NCI-H1436 treated with DMSO at 0.1 percent for 48 hours (cell line): ENCODE measurements at places on chromosomes 11 and 22.

GRCh38 chr22:39175353-39176142 lies 23.1 kb upstream of the CBX7 start:
- DNase-seq = no peak

DNA sequence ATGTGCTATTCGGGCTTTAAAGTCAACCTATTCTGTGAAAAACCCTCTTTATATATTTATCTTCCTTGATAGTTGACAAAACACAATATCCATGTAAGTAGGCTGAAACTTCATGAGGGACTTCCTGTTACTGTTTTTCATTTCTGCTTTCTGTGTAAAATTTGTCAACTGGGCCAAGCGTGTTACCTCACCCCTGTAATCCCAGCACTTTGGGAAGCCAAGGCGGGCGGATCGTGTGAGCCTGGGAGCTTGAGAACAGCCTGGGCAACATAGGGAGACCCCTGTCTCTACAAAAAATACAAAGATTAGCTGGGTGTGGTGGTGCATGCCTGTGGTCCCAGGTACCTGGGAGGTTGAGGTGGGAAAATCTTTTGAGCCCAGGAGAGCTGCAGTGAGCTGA lies 66.5 kb upstream of the SLC25A18 start:
- DNase-seq = no peak

DNA sequence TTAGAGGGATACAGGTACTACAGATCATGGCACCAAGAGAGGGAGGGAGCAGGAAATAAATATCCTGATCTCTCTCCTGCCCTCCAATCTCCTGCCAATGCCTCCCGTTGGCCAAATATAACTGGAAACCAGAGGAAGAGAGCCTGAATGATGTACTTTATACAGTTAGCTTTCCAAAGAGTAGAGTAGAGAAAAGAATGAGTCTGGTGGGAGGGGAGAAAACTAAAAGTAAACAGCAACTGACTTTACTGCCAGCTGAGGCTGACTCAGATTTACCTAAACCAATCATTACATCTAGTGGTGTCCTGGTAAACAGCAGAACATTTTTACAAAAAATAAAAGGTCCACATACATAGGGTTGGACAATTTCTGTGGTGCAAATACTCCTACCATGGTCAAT lies 5.1 kb downstream of the MPZL3 start:
- DNase-seq = no peak

GRCh38 chr11:115522302-115522701 lies 18.1 kb upstream of the CADM1 start:
- no peak for DNase-seq

GRCh38 chr11:47177846-47178245 lies 1.2 kb upstream of the ARFGAP2 start:
- no peak for DNase-seq

DNA sequence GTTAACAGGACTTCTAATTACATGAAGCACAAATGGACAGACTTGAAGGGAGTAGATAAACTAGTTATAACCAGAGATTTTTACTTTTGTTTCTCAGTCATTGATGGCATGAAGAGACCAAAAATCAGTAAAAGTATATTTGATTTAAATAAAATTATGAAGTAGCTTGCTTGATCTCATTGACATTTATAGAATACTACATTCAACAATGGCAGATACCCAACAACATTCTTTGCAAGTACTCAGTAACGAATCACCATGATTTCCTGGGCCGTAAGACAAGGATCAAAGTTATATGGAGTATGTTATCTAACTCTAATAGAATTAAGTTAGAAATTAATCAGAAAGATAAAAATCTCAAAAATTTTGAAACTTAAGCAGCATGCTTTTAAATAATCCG lies 317.6 kb downstream of the TBC1D22A start:
- DNase-seq = no peak

GRCh38 chr11:93646399-93646798 lies 15.1 kb upstream of the CEP295 start:
- no peak for DNase-seq

GRCh38 chr11:61090521-61090920 lies 11.8 kb upstream of the CD5 start:
- DNase-seq = no peak

GRCh38 chr11:8328848-8329330 lies 65.2 kb upstream of the LMO1 start:
- DNase-seq = peak; percentile 70

GRCh38 chr11:63867511-63867910 lies 28.6 kb downstream of the MARK2 start:
- DNase-seq = no peak

- DNase-seq = no peak
Measured at GRCh38 chr11:106137061-106137460, 59.6 kb downstream of the AASDHPPT start.

DNA sequence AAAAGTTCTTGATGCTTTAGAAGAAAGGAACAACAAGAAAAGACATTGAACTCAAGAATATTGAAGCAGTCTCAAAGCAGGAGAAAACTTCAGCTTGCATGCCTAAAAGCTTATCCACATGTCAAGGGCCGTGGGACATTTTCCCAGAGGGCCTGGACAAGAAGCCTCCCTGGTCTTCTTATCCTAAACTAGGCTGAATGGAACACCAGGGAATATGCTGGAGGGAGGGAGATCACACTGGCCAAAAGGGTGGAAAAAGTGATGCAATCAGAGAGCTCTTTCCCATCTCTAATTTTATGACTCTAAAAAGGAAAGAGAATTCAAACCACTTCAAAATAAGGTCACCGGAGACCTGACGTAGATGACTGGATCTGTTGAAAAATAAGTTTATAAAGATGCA lies 107.2 kb downstream of the MPPED2 start:
- DNase-seq = no peak

DNA sequence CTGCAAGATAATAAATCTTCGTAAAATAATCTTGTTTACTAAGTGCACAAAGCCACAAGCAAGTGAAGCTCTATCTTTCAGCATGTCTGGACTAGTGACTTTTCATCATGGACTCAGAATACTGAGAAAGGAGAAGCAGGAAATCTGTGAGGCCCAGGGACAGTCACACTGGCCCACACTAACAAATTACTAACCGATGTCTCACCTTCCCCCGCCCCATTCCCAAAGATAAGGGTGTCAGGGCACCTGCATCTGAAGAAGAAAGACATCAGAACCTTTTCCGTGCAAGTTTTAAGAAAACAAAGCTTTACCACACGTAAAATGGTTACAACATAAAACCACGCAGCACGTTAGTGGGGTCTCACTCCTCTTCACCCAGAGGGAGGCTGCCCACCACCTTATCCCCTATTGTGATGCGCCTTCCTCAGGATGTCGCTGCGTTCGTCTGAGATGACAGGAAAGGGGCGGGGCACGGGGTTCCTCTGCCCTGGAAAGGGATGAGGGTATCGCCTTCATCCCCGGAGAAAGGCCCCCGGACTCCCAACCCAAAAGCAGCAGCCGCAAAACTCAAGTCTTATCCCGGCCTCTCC lies 616 bp downstream of the BTBD10 start:
- no peak for DNase-seq

- DNase-seq = no peak
Measured at GRCh38 chr22:33841281-33842005, 78.8 kb downstream of the LARGE1 start.

DNA sequence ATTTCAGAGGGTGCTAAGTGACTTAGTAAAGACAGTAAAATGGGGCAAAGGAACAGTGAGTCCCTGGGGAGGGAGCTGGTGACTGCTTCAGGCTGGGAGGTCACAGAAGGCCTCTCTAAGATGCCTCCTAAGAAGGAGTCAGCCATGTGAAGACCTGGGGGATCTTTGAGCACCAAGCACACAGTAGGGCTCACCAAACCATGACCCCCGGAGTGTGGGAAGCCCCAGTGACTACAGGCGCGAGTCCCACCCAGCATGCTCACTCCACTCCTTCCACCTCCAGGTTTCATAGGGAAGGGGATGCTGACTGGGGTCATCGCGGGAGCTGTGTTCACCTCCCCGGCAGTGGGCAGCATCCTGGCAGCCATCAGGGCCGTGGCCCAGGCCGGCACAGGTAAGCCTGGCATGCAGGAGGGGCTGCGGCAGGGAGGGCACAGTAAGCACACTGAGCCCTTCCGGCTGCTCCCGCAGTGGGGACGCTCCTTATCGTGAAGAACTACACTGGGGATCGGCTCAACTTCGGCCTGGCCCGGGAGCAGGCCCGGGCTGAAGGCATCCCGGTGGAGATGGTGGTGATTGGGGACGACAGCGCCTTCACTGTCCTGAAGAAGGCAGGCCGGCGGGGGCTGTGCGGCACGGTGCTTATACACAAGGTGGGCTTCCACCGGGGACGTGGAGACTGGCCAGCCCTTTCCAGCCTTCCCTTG lies 5.9 kb downstream of the TKFC start:
- no peak for DNase-seq

DNA sequence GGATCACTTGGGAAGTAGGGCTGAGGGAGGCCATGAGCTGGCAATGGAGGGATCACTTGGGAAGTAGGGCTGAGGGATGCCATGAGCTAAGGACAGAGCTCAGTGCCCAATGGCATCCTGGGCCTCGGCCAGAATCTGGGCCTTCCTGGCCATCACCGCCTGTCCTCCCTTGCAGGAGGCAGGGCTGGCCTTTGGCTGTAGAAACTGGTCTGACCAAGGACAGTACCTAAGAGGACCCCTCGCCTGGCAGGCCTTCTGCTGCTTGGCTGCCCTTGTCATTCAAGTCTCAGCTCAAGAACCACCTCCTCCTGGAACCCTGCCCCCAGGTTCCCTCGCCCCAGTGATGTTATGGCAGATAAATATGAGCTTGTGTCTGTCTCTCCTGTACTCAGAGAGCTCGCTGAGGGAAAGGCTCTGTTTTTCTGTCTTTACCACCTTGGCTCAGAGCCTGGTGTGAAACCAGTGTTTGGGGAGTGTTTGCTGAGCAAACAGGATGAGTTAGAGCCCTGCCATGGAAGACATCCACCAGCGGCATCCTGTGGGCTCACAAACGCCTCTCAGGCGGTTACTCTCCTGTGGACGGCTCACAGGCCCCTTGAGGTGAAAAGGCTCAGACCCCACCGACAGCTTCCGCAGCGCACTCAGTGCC lies 19.3 kb upstream of the RASL10A start:
- DNase-seq = no peak

- no peak for DNase-seq
Measured at GRCh38 chr11:45170484-45170883, 24.0 kb downstream of the PRDM11 start.

DNA sequence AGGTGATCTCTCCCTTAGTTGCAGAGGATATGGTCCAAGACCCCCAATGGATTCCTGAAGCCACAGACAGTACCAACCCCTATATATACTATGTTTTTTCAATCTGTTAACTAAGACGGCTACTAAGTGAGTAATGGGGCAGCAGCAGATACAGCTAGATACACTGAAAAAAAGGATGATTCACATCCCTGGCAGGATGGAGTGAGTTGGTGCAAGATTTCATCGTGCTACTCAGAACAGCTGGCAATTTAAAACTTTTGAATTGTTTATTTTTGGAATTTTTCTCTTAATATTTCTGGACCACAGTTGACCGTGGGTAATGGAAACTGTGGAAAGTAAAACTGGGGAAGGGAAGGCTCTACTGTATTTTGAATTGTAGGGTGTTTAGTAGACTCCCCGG lies 17.0 kb upstream of the TMEM218 start:
- no peak for DNase-seq

DNA sequence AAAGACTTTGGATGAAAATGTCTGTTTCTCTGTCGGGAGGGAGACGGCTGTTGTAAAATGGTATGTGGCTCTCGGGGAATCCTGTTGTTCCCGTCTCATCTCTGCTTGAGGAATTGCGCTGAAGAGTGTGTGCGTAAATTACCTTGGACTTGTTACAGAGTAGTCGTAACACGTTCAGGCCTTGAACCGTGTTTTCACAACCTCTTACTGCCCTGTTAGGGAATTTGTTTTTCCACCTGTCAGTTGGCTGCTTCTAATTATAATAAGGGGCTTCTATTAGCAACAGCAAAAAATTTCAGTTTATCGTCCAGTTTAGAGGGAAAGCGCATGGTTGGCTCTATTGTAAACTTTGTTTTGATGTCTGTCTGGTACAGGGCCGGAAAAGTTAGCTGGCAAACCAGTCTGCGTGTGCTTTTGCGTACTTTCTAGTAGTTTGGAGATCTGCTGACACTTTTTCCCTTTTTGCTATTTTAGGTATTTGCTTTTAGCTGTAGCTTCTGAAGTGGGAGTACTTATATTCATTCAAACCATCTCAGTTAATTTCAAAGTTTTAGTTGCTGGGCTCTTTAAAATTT lies 1.5 kb downstream of the HIPK3 start:
- no peak for DNase-seq

- peak; percentile 16 for DNase-seq
Measured at GRCh38 chr22:50544078-50544745, 1.5 kb upstream of the KLHDC7B start.

GRCh38 chr11:119530509-119530908 lies 107.5 kb upstream of the THY1 start:
- DNase-seq = no peak

DNA sequence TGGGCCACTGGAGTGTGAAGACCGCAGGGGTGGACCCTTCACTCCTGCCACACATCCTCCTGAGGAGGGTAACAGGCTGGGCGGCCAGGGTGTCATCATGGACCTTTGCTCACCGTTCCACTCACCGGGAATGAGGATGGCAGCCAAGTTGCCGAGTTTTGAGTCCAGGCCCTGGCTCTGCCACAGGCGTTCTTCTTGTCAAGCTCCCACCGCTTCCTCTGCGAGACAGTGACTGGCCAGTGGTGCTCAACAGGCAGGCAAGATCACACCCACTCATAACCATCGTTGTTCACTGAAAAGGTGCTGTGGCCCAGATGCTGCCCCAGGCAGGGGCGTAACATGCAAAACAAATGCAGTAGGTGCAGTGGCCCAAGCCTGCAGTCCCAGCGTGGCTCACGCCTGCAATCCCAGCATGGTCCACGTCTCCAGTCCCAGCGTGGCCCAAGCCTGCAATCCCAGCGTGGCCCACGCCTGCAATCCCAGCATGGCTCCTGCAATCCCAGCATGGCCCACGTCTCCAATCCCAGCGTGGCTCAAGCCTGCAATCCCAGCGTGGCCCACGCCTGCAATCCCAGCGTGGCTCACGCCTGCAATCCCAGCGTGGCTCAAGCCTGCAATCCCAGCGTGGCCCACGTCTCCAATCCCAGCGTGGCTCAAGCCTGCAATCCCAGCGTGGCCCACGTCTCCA lies 5.0 kb upstream of the PANX2 start:
- no peak for DNase-seq

DNA sequence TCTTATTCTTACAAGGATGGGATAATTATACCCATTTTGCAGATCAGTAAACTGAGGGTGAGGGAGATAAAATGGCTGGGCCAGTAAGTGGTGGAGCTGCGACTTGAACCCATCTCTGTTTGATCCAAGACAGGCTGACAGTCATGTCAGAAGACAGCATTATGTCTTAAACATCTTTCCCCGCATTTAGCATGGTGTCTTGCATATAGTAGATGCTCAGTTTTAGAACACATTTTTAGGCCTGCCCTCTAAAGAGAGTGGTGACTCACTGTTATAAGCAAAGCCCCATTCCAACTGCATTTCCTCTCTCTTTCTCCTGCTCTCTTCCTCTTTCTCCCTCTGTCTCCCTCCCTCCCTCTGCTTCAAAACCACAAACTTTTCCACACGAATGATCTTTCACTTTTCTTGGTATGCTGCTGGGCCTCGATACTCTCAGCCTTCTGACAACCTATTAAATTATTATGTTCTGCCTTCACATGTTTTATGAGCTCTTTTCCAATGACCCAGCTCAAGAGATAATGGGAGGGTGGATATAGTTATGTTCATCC lies 25.2 kb downstream of the CWC15 start:
- no peak for DNase-seq
